ENCODE measurements at places on chromosomes 1 and 21.

GRCh38 chr1:210796421-210796820, 337.5 kb downstream of the KCNH1 start:
- DNase-seq = no peak

DNA sequence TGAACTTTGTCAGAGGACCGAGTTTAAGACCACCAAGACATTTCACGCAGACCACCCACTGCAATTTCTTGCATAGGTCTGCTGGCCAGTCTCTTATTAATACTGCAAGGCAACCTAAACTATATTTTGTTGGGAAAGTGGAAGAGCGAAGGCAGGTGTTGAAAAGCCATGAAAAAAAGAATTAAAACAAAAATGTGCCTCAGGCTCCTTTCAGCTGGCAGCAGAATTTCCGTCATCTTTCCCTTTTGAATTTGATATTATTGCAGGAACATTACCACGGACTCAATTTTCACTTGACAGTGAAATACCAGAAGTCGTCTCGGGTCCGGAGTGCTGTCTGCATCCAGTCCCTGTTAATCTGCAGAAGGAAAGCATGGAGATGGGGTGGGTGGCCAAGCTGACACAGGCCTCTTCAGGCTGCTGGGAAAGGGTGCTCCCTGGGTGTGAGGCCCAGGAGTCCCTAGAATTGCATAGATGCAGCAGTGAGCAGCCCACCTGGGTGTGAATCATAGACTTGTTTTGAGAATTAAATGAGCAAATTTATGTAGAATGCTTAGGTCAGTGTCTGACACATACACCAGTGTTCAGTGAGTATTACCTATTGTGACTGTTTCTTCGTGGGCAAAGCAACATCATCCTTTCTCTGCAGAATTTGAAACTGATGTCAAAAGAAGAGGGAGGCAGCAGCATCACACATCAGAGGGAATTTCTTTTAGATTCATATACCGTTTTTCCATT, 150.7 kb downstream of the PBX1 start:
- DNase-seq = no peak

DNA sequence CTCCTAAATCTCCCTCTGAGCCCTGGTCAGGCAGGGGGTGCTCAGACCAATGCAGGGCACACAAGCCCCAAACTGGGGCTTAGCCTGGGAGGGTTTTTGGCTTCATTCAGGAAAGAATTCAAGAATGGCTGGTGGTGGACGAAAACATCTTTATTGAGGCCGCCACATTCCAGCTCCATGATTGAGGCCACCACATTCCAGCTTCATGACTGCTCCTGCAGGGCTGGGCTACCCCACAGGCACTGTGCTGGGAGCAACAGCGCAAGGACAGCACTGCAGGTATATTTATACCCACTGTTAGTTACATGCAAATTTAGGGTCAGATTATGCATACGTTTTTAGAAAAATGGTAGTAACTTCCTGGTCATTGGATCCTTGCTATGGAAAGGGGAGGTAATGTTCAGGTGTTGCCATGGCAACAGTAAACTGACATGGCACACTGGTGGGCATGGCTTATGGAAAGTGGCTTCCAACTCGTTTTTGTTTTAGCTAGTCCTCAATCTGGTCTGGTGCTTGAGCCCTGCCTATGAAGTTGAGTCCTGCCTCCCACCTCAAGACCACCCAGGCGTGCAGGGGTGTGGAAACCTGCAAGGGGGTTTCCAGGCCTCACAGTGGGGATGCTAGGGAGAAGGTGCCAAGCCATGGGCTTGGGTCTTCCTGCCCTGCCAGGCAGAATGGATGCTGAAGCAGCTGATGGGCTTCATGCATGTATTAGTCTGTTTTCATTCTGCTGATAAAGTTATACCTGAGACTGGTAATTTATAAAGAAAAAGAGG, 348.7 kb upstream of the AJAP1 start:
- no peak for DNase-seq

GRCh38 chr21:20902998-20903397, 95.2 kb upstream of the NCAM2 start:
- DNase-seq = no peak

- DNase-seq = no peak
Observed at GRCh38 chr1:33606272-33606671, 133.8 kb downstream of the ZSCAN20 start.

DNA sequence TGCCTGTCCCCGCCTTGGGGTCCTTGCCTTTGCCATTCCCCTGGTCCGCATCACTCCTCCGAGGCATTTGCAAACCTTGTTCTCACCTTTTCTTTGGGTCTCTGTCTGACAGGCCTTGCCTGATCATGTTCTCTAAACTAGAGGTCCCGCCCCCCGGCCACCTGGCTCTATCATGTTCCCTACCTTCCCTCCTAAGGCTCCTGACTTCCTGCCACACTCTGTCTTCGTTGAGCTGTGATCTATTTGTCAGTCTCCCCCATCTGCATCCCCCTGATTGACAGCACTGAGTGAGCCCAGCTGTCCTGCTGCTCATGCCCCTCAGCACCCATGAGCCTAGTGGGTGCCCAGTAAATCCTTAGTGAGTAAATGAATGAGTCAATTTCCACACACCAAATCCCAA, 22.8 kb downstream of the ERG start:
- DNase-seq = no peak

GRCh38 chr21:27450216-27450615, 483.3 kb upstream of the ADAMTS5 start:
- DNase-seq = no peak

DNA sequence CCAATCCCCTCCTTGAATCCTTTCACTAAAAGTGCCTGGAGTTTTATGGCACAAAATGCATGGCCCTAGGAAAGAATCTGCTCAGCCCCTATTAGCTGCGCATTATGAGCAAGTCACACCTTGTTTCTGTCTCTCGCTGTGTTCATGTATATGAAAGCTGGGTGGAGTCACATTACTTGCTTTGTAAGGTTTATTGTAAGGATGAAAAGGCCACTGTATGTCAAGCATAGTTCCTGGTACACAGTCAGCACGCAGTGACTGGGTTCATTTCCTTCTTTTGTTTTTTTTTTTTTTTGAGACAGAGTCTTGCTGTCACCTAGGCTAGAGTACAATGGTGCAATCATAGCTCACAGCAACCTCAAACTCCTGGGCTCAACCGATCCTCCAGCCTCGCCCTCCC, 6.7 kb upstream of the SLC9A1 start:
- peak; percentile 33 for DNase-seq

DNA sequence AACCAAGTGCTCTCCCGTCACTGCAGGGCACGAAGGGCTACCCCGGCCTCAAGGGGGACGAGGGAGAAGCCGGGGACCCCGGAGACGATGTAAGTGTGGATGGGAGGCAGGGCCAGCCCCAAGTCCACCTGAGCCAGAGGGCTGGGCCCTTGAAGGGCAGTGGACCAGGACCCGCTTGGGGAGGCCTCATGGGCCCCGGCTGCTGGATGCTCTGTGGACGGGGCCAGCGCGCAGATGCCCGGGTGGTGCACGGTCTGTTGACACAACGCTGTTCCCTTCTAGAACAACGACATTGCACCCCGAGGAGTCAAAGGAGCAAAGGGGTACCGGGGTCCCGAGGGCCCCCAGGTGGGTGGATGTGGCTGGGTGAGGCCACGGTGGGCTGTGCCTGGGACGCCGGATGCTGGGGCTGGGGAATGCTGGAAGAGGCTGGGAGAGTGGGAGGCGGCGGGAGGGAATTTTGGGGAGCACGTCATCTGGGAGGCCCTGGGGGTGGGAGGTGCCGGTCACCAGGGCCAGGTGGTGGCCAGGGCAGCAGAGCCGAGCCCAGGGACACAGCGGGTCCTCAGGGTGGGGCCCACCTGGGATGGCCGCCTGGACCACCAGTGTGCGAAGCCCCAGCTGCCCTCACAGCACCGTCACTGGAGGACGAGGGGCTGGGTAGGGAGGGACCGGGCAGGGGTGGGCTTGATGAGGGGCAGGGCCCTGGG, 17.5 kb downstream of the COL6A1 start:
- no peak for DNase-seq

DNA sequence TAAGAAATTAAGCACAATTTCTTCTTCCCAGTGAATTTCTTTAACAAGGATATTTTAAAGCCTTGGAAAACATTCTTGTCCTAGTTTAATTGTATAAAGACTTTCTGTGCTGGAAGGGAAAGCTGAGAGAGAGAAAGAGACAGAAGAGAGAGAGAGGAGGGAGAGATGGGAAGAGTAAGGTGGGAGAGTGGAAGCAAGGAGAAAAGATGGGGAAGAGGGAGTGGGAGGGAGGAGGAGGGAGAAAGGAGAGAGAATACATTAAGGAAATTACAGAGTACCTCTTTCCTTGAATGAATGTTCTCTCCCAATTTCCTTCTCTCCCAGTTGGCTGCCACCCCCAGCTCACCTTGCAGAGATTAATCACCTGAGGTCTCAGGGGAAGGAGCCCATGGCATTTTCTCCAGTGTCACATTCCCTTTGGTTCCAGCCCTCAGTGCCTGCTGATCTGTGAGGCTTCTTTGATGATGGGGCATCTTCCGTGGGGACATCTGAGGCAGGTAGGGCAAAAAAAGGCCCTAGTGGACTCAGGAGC, 32.4 kb upstream of the KCNA10 start:
- no peak for DNase-seq

- no peak for DNase-seq
Observed at GRCh38 chr21:28704746-28705145, 287.9 kb downstream of the LTN1 start.

DNA sequence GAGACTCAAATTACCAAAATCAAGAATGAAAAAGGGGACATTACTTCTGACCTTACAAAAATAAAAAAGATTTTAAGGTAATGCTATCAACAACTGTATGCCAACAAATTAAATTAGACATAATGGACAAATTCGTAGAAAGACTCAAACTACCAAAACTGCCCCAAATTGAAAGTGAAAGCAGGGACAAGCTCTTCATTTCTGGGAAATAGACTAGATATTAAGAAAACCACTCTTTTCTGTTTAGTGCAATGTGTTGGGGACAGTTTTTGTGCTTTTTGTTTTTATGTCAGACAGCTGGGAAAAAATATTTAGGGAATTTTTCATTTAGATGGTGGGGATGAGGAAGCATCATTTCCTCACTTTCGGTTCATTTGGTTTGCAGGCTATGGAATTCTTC, 4.9 kb upstream of the GBP1 start:
- peak; percentile 52 for DNase-seq

DNA sequence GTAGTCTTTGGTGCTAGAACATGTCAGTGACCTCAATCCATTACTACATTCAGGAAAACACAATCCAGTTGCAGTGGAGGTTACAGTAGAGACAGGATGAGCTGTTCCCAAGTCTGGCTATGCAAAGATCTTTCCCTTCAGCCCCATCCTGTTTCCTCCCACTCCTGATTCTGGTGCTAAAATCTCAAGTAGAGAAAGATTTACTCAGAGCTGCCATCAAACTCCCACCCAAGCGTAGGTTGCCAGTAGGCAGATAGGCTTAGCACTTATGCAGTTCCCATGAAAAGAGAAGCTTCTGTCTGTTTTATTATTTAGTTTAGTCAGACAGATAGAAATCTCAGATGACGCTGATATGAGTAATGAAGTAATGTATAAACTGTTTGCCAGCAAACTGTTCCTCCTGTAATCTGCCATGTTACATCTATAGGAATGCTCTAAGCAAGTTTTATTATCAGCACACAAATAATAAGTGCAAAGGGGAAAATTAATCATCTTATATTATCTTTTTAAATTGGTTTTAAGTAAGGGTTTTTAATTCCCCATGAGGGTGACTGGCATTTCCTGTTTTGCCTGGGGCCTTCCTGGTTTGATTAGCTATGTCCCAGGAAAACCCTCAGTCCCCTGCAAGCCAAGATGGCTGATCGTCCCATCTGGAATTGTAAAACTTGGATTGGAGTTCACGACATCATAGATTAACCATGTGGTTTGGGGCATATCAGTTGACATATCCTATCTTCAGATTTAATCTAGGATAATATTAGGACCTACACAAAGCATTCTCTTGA, 188.3 kb upstream of the PALMD start:
- DNase-seq = no peak

DNA sequence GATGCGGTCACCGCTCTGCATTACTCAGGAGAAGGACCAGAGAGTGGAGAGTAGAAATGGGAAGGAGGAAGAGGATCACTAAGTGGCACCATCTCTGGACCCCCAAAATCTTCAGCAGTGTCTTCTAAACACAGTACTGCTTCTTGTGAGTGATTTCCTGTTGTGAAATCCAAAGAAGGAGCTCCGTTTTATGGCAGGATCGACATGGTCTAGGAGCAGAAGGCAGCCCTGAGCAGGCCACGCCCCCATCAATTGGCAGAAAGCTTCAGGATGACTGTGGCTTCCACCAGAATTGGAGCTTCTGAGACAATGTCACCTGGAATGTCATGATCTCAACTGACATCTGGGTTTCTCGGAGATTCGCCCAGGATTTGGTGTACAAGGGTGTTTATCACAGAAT, 171.5 kb downstream of the ADSS2 start:
- no peak for DNase-seq

DNA sequence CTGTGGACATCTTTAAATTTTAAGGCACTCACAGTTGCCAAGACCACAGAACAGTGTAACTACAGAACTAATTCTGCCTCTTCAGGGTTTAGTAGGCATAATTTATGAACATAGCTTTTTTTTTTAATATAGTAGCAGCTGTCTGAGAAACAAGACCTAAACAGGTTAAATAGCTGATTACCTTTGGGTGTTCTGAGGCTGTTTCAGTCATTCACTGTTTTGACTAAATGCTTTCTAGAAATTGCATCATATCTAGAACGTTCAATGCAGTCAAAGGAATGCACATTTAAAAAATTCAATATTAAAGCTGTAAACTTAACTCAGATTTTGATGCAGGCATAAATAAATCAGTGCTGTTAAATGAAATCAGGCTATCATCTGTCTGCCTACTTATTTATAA, 101.6 kb downstream of the BRINP3 start:
- no peak for DNase-seq

- DNase-seq = no peak
Observed at GRCh38 chr1:3497521-3497920, 43.1 kb downstream of the ARHGEF16 start.

DNA sequence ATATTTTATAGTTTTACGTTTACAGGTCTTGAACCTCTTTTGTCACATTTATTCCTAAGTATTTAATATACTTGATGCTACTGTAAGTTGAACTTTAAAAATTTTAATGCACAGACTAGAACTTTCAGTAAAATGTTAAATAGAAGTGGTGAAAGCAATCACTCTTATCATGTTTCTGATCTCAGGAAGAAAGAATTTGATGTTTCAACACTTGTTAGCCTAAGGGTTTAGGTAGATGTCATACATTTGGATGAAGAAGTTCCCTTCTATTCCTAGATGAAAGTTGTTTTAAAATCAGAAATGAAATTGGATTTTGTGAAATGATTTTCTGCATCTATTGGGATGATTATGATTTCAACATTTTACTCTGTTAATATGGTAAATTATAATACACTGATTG, 63.6 kb upstream of the TTLL7 start:
- DNase-seq = no peak

- no peak for DNase-seq
Observed at GRCh38 chr1:101108111-101108500, 82.5 kb upstream of the DPH5 start.

- DNase-seq = no peak
Observed at GRCh38 chr1:210384625-210385024, 55.9 kb downstream of the HHAT start.
